ENCODE measurements at places on chromosomes 13 and 19.

GRCh38 chr13:51148952-51149573 is 38.0 kb upstream of the C13orf42 start:
- peak; percentile 6 for DNase-seq

GRCh38 chr13:20939662-20940061 is 37.1 kb upstream of the XPO4 start:
- no peak for DNase-seq

DNA sequence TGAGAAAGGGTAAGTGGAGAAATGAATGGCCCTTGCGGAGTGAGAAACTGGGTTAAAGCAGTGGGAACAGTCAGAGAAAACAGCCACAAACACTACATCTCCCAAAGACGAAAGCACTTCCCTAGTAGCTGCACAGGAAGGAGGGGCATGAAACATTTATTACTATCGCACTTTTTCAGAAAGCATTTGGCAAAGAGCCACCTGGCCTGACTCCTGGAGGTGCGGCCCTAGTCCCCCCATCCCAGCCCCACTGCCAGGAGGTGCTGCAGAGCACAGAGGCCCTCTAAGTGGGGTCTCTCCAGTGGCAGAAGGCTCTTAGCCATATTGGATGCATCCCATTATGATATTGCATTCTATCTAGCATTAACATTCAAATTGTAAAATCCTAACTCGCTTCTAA is 55.8 kb downstream of the MTMR6 start:
- no peak for DNase-seq

- peak; percentile 44 for DNase-seq
Observed at GRCh38 chr19:35846038-35846668, 6.2 kb downstream of the NPHS1 start.

GRCh38 chr13:59269476-59269875 is 894.3 kb downstream of the DIAPH3 start:
- DNase-seq: no peak

DNA sequence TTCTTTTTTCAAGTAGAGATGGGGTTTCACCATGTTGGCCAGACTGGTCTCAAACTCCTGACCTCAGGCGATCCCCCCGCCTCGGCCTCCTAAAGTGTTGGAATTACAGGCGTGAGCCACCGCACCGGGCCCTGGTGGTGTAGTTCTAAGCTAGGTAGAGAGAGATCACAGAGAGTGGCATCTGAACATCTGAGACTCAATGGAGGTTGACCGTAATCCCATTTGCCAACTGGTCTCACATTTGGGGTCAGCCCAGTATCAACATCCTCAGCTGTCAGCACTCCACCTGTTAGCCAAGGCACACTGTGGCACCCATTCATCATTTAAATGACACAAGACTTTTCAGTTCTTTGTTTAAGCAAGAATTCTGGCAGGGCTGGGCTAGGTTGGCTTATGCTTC is 8.1 kb downstream of the SELENOW start:
- DNase-seq: no peak

- DNase-seq: no peak
Observed at GRCh38 chr13:112441779-112442310, 65.7 kb downstream of the SPACA7 start.

- DNase-seq: no peak
Observed at GRCh38 chr13:103625194-103625593, 559.0 kb upstream of the SLC10A2 start.

DNA sequence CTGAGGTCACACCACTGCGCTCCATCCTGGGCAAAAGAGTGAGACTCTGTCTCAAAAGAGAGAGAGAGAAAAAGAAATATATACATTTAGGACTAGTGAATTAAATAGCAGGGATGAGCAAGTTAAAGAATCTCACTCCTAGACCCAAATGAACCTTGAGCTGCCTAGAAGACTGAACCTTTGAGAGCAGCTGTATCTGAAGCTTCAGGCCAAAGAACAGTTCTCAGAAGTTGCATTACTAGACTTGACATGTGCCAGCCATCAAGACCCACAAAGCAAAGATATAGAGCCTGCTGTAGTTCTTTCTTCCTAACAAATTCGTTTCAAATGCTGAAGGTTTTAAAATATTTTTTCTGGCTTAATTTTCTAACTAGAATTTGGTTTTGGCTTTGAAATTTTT is 16.6 kb downstream of the DNAJC15 start:
- DNase-seq: no peak

DNA sequence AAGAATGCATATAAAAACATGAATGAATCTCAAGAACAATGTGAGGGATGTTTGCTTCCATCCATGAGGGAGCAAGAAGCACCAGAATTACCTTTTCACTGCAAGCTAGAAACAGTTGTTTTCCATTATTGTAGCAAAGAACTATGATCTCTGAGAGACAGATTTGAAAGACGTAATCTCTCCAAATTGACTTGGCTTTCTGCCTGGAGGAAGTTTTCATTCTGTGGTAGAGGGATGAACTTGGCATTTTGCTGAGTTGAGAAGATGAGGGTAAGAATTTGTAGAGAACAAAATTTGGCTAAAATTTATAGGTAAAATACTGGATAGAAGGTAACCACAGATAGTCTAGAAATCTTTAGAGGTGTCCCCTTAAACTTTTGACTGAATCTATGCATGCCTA is 496.8 kb downstream of the TDRD3 start:
- DNase-seq: peak; percentile 68

DNA sequence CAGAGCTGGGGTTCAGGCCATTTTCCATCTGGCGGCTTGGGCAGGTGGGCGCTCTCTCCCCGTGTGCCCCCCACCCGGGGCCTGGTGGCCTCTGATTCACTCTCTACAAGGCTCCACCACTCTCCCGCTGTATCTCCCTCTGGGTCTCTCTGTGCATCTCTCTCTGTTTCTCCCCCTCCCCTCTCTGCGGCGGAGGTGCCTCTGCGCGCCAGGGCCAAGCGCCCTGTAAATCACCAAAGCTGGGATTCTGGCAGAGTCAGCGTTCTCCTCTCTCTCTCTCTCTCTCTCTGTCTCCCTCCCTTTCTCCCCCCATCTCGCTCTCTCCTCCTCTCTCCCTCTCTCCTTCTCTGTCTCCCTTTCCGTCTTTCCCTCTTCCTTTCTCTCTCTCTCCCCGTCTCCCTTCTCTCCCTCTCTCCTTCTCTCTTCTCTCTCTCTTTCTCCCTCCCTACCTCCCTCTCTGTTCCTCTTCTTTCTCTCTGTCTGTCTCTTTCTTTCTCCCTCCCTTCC is 3.9 kb downstream of the NFIC start:
- DNase-seq: no peak

DNA sequence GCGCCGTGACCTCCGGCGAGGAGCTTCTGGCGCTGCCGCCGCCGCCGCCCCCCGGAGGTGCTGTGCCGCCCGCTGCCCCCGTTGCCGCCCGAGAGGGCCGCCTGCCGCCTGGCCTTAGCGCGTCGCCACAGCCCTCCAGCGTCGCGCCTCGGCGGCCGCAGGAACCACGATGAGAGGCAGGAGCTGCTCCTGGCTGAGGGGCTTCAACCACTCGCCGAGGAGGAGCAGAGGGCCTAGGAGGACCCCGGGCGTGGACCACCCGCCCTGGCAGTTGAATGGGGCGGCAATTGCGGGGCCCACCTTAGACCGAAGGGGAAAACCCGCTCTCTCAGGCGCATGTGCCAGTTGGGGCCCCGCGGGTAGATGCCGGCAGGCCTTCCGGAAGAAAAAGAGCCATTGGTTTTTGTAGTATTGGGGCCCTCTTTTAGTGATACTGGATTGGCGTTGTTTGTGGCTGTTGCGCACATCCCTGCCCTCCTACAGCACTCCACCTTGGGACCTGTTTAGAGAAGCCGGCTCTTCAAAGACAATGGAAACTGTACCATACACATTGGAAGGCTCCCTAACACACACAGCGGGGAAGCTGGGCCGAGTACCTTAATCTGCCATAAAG is 4.8 kb downstream of the PDX1 start:
- no peak for DNase-seq

DNA sequence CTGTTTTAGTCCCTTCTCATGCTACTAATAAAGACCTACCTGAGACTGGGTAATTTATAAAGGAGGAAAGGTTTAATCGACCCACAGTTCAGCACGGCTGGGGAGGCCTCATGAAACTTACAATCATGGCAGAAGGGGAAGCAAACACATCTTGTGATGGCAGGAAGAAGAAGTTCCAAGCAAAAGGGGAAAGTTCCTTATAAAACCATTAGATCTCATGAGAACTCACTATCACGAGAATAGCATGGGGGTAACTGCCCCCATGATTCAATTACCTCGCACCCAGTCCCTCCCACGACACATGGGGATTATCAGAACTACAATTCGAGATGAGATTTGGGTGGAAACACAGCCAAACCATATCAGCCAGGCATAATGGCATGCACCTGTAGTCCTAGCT is 13.0 kb upstream of the STRN4 start:
- DNase-seq: no peak

DNA sequence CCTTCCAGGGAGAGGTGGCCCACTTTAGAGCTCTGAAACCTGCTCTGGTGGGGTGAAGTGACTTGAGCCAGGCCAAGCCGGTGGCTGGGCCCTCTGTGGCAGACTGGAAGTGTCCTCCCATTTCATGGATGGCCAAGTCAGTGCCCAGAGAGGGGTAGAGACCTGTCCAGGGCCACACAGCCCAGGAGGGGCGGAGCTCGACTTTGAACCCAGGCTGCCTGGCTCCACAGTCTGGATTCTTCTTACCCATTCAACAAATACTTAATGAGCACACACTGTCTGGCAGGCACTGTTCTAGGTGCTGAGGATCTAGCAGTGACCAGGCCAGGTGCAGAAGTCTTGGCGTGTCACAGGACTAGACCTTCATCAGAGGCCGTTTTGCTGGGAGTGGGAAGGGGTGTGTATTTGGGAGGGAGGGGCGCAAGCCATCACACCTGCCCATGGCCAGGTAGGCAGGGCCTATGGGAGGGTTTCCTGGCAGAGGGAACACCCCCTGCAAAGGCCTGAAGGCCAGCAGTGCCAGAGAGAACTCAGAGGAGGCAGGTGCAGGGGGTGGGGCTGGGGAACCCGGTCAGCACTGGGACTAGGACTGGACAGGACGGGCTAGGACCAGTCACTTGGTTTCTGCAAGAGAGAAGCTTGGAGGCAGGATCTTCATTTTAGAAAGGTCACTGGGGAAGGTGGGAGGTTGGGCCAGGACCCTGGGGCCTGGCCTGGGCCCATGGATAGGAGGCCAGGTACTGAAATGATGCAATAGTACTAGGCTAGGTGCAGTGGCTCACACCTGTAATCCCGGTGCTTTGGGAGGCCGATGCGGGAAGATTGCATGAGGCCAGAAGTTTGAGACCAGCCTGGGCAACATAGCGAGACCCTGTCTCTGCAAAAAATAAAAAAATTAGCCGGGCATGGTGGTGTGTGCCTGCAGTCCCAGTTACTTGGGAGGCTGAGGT is 31.8 kb downstream of the DNM2 start:
- no peak for DNase-seq

DNA sequence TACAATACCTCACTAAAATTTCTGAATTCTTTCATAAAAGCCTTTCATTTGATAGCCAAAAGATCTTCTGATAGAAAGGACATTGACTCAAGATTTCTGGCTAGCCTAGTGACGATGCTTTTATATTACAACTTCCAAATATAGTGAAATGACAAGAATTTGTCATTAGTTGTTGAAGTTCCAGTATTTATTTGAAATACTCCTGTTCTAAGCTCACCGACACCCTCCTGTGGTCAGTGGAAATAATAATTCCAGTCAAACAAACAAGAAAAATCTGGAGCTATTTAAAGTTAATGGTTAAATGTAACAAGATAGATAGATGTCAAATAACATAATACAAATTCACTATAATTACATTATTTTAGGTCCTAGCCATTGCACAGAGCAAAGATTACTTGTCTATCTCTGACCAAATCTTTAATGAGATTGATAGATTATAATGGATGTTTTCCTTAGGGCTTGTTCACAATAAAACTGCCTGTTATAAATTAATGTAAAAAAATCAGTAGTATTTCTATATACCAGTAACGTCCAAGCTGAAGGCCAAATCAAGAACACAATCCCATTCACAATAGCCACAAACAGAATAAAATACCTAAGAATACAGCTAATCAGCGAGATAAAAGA is 195.5 kb downstream of the RGCC start:
- peak; percentile 5 for DNase-seq

DNA sequence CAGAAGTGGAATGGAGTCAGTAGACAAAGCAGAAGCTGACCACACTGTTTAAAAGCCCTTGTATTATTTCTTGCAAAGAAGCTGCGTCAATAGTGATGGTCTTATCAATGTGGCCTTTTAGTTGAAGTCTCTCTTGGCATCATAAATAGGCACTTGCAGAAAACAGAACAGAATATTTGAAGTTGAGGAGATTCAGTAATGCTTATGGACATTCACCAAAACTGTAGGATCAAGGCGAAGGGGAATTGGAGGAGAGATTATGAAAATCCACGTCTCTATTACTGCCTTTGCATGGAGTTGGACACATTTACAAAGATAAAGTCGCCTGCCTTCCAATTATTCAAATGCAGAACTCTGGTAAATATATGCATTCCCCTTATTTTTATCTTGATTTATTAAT is 1482.8 kb downstream of the EFNB2 start:
- no peak for DNase-seq

DNA sequence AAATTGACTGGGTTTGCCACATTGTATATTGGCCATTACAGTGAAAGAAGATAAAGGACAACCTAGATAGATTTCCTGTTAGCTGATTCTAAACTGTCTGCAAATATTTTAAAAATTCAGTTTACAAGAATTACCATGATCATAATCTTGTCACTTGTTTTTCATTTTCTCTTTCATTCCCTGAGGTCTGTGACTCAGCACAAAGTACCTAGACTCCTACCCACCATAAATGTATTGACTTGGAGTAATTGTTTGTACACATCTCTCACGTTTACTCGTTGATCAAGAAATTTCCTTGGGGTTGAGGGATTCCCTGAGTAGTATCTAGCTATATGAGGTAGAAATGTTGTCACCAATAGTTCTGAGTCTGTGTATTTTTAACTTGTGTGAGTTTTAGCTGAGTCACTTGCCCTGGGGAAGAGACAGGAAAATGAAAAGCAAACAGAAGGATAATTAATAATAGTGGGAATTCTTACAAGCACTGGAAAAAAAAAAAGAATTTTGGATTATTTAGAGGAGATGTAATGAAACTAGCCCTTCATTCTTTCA is 299.2 kb upstream of the DACH1 start:
- no peak for DNase-seq

GRCh38 chr19:6733338-6734095 is 3.9 kb downstream of the GPR108 start:
- DNase-seq: no peak

Measured in NCI-H1105 treated with DMSO at 0.1 percent for 48 hours (cell line).